ENCODE measurements at places on chromosomes 16 and 17. TPM values are rescaled to one million over a fixed set of nuclear protein-coding genes. Genes with fewer than 3 reads are reported as not detected.

GRCh38 chr16:86133847-86134375, 234.9 kb downstream of the IRF8 start:
- no peak overlapping the region for H3K27ac ChIP-seq
- no peak overlapping the region for H3K4me3 ChIP-seq
- H3K27me3 ChIP-seq: peaks cover 2% of the 10 kb centered on the region
- H3K36me3 ChIP-seq: no peaks in the 10 kb centered on the region

- no peaks in the 10 kb centered on the region for H3K36me3 ChIP-seq
- DNase-seq: no peak
- H3K27me3 ChIP-seq: peaks cover 5% of the 10 kb centered on the region
Observed at GRCh38 chr17:75723171-75723930, 2.1 kb downstream of the ITGB4 start.

DNA sequence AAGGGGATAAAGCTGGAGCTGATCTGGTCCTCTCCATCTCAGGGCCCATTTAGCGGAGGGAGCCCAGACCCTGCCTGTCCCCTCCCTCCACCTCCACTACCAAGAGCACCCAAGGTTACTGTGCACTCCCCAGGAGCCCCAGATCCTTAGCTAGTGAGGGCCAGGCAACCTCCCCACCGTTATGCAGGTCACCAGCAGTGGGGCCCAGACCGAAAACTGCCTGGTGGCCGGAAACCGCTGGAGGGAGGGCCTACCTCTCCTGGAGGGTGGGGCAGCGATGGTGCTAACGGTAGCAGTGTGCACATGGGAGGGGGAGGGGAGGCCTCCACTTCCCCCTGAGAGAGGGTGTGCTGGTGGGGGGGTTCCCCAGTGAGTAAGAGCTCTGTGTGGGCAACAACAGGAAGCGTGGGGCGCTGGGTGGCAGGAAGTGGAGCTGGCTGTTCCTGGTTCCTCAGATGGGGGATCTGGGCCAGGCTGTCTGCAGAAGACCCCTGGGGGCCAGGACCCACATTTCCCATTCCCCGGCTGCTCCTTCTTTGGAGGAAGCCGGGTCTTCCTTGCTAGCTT, 4.4 kb downstream of the FMNL1 start:
- H3K36me3 ChIP-seq: peaks cover 32% of the 10 kb centered on the region
- peak; percentile 99 for DNase-seq
- H3K4me3 ChIP-seq: peak overlapping the region; percentile 100

DNA sequence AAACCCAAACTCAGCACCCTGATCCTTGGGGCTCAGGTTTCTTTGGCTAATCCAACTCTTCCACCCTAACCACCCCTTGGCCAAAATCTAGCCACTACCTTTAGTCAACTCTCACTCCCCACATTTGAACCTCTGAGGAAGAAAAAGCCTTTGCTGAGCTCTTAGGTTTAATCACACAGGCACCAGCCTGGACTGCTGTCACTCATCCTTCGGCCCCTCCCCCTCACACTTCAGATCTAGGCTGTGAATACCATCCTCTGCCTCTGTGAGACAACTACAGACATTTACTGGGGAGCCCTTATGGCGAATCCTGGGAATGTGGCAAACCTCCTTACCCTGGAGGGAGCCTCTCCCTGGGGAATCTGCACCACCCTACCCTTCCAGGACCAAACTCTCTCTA, 5.3 kb upstream of the RNASEK start:
- peak; percentile 31 for DNase-seq
- H3K27me3 ChIP-seq: no peaks in the 10 kb centered on the region
- no peak overlapping the region for H3K4me3 ChIP-seq
- H3K27ac ChIP-seq: no peak overlapping the region
- H3K4me1 ChIP-seq: peaks cover 34% of the 10 kb centered on the region

DNA sequence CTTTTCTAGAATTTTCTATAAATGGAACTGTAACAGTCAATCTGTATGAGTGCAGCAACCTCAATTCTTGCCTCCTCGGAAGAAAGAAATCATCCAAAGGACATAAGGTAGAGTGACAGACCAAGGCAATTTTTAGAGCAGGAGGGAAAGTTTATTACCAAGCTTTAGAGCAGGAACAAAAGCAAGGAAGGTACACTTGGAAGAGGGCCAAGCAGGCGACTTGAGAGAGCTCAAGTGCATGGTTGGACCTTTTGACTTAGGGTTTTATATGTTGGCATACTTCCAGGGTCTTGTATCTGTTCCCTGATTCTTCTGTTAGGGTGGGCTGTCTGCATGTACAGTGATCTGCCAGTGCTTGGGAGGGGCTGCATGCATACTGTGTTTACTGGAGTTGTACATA, 50.3 kb downstream of the SCNN1G start:
- DNase-seq: no peak
- no peak overlapping the region for H3K27ac ChIP-seq
- H3K4me1 ChIP-seq: no peaks in the 10 kb centered on the region
- no peak overlapping the region for H3K4me3 ChIP-seq
- H3K36me3 ChIP-seq: no peaks in the 10 kb centered on the region

GRCh38 chr17:18157354-18157985, 26.2 kb upstream of the ALKBH5 start:
- no peak for DNase-seq
- H3K4me3 ChIP-seq: no peak overlapping the region
- no peaks in the 10 kb centered on the region for H3K27me3 ChIP-seq
- peaks cover 14% of the 10 kb centered on the region for H3K4me1 ChIP-seq

- no peak overlapping the region for H3K4me3 ChIP-seq
- H3K36me3 ChIP-seq: peaks cover 41% of the 10 kb centered on the region
- DNase-seq: no peak
- H3K27me3 ChIP-seq: no peaks in the 10 kb centered on the region
Observed at GRCh38 chr17:18280766-18281371, 20.4 kb downstream of the MIEF2 start.

DNA sequence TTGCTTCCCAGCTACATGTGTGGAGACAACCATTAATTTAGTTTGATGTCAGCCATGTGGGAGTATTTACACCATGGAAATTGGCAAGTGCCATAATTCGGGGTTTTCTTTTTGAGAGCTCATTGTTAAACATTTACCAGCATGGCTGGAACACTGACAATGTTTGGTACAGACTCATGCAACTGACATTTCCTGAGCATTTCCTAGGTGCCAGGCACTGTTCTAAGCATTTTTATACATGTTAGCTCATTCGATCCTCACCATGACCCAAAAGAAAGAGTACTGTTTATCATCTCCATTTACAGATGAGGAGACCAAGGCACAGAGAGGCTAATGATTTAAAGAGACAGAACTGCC, 86.9 kb downstream of the FOXL1 start:
- no peak overlapping the region for H3K27ac ChIP-seq
- no peak overlapping the region for H3K4me3 ChIP-seq
- no peak for DNase-seq
- H3K27me3 ChIP-seq: peaks cover 7% of the 10 kb centered on the region
- no peaks in the 10 kb centered on the region for H3K36me3 ChIP-seq

DNA sequence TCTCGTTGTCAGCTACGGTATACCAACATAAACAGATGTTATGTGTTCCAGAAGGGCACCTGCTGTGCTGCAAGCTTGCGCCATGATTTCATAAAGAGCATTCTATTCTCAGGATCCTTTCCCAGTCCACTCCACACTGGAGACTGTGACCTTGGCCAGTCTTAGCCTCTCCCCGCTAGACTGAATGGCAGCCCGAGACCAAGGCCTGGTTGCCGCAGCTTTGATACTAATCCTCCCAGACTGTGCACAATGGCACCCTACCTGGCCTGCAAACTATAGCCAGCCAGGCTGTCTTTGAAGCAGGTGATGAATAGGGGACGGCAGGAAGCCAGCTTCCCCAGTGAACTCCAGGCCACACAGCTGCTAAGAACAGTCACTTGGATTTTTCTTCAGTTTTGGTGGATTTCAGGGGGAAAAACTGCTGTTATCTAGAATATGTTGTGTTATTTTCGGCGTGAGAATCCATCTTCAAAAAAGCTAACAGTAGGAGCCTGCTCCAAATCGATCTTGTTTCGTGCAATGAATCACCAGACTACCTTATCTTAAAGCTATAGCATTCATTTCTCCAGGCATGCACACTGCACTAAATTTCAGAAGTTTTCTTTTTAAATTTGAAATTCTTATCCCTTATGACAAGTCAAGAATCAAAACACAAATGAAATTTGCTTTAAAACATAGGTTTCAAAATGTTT, 289.0 kb downstream of the CEP112 start:
- H3K4me3 ChIP-seq: no peak overlapping the region
- H3K4me1 ChIP-seq: no peaks in the 10 kb centered on the region
- no peak for DNase-seq
- no peaks in the 10 kb centered on the region for H3K36me3 ChIP-seq

DNA sequence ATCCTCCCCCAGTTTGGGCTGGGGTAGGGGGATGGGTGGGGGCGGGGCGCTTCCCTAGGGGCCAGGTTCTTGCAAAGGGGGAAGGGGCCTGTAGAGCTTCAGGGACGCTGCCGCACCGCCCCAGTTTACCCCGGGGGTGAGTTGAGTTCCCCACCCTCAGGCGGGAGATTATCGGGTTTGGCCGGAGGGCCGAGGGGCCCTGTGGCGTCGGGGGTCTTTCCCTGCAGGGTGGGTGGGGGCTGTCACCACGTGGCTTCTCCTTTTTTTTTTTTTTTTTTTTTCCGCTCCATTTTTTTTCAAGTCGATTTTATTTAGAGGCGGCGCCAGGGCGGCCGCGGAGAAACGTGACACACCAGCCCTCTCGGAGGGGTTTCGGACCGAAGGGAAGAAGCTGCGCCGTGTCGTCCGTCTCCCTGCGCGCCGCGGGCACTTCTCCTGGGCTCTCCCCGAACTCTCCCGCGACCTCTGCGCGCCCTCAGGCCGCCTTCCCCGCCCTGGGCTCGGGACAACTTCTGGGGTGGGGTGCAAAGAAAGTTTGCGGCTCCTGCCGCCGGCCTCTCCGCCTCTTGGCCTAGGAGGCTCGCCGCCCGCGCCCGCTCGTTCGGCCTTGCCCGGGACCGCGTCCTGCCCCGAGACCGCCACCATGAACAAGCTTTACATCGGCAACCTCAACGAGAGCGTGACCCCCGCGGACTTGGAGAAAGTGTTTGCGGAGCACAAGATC, at the start of gene IGF2BP1:
TSS of gene IGF2BP1 (plus strand) at position 283 of the 724 bp plus-strand sequence. CDS start at position 644, 361 bp downstream.
- peak; percentile 29 for DNase-seq
- peaks cover 29% of the 10 kb centered on the region for H3K4me1 ChIP-seq
- H3K27ac ChIP-seq: no peak within 1 kb of the TSS
- peaks cover 68% of the 10 kb centered on the region for H3K27me3 ChIP-seq

- no peak for DNase-seq
- H3K4me1 ChIP-seq: no peaks in the 10 kb centered on the region
- no peaks in the 10 kb centered on the region for H3K36me3 ChIP-seq
- no peak overlapping the region for H3K4me3 ChIP-seq
- no peak overlapping the region for H3K27ac ChIP-seq
- H3K27me3 ChIP-seq: no peaks in the 10 kb centered on the region
Observed at GRCh38 chr16:76106647-76107046, 170.6 kb upstream of the CNTNAP4 start.

DNA sequence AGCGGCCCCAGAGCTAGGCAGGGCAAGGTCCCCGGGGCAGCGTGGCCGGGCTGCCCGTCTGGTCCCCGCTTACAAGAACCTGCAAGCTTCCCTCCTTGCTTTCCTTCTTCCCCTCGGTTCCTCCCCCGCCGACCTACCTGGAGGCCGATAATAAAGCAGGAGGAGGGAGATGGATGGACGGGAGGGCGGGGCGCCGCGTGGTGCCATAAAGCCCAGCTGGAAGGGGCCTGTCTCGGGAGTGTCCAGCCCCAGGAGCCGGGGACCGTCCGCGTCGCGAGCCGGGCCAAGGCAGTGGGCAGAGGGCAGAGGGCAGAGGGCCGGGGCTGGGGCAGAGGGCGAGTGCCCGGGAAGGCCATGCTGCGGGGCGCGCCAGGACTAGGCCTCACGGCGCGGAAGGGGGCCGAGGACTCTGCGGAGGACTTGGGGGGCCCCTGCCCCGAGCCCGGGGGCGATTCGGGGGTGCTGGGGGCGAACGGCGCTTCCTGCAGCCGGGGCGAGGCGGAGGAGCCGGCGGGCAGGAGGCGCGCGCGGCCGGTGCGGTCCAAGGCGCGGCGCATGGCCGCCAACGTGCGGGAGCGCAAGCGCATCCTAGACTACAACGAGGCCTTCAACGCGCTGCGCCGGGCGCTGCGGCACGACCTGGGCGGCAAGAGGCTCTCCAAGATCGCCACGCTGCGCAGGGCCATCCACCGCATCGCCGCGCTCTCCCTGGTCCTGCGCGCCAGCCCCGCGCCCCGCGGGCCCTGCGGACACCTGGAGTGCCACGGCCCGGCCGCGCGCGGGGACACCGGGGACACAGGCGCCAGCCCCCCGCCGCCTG, at the start of gene BHLHA9:
TSS of gene BHLHA9 (plus strand) at position 235 of the 820 bp plus-strand sequence. CDS start at position 355, 120 bp downstream.
- H3K27ac ChIP-seq: no peak within 1 kb of the TSS
- peaks cover 40% of the 10 kb centered on the region for H3K27me3 ChIP-seq
- peak within 1 kb of the TSS; percentile 84 for H3K4me3 ChIP-seq

DNA sequence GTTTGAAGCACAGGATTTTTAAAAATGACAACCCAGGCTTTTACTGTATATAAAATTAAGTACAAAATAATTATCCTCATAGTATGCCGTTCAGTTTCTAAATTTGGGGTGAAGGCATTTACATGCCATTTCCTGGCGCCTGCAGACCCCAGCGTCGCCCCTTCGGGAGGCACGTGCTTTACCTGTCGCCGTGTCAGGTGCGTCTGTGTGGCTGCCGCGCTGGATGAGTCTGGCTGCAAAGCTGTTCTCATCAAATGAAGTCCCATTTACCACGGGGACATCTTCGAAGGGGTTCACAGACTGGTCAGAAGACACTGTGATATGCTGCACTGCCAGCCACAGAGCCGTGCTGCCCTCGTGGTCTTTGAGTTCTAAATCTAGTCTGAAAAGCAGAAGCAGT, 51.8 kb downstream of the CYB5D2 start:
- DNase-seq: no peak
- no peaks in the 10 kb centered on the region for H3K4me1 ChIP-seq
- no peak overlapping the region for H3K27ac ChIP-seq
- no peak overlapping the region for H3K4me3 ChIP-seq
- no peaks in the 10 kb centered on the region for H3K27me3 ChIP-seq
- peaks cover 24% of the 10 kb centered on the region for H3K36me3 ChIP-seq

DNA sequence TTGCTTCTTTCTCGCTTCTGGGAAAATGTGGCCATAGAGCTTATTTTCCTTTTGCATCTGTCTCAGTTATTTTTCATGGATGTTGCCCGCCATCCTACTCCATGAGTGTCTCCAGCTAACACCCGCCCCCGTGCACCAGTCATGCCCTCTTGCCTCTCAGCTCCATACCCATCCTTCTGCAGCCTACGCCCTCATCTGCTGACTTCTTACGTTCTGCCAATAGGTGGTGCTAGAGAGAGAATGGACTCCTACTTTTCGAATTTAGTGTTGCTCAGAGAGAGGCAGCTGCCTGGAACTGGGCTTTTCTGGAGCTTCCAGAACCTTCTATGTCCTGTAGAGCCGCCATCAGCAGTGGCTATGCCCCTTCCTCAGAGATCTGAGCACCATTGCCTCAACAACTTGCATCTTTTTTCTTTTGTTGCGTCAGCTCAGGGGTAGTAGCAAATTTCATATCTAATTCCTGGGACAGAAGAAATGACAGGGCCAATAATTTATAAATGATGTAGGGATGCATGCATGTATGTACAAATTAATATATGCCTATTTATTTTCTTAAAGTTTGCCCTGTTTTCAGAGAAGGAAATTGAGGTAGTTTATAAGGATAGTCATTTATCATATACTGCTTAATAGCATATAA, 119.7 kb upstream of the MYOCD start:
- H3K27ac ChIP-seq: no peak overlapping the region
- no peaks in the 10 kb centered on the region for H3K4me1 ChIP-seq
- peak; percentile 4 for DNase-seq
- no peaks in the 10 kb centered on the region for H3K27me3 ChIP-seq
- H3K4me3 ChIP-seq: no peak overlapping the region

CHRNE gene
- total RNA-seq: 0.38 TPM

PLA2G10 gene
- not detected for total RNA-seq

G6PC1 gene
- total RNA-seq: not detected

CACNA1G gene
- total RNA-seq: 0.24 TPM

GFAP gene
- not detected for total RNA-seq

MT1A gene
- total RNA-seq: not detected

TNRC6A gene
- total RNA-seq: 37.2 TPM
